WTC11 (cell line): ENCODE measurements at places on chromosomes 16 and 17. TPM values are rescaled to one million over a fixed set of nuclear protein-coding genes. Genes with fewer than 3 reads are reported as not detected.

The G6PC1 gene
- 0.37 TPM in 1 of 3 replicates, not detected in the others for total RNA-seq

- DNase-seq: no peak
Observed at GRCh38 chr16:781346-782010, 6.7 kb downstream of the RPUSD1 start.

DNA sequence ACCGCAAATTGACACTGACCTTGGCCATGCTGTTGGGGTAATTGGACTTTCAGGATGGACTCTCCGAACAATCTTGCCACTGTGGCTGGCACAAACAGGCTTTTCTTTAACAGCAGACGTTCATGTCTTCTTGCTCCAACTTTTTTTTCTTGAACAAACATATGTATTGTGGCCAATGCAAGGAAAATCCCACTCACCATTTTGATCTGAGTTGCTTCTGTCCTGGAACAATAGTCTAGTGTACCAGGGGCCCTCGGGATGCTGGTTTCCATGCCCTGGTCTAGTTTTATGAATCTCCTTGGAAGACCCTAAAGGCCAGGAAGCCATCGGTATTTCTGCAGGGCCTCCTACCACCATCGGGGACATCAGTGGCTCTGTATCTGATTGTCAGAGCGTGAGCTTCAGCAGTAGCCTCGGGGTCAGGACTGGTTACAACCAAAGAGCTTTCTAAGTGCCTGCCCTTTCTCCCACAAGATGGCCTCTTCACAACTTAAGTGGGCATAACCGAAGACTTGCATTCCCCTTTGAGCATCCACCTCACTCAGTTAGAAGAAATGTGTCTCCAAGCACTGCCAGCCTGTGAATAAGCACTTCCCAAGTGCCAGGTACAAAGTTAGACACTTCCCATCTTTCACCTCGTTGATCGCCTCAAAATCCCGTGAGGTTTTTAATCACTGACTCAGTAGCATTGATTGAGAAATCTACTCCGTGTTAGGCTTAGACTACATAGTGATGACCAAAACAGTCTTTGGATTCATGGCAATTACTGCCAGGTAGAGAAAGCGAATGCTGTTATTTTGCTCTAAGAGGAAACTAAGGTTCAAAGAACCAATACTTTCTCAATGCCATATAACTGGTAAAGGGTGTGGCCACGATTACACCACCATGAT is 87.0 kb upstream of the TBX2 start:
- no peak for DNase-seq

DNA sequence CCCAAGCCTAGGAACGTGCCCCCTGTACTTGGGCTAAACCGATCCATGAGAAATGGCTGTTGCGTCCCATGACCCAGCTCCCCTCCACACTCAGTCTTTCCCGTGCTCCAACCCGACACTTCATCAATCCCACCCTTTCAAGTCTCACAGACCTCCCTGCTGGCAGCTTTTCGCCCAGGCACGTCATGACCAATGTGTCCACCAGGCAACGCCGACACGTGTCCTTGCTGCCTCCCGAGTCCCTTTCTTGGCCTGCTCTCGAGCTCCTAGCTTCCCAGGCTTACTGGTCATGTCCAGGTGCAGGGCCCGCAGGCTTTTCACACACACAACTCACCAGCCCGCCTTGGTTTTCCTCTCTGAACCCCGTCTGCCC is 12.2 kb downstream of the MNT start:
- no peak for DNase-seq

- DNase-seq: no peak
Observed at GRCh38 chr17:81035521-81036196, 708 bp downstream of the BAIAP2 start.

- DNase-seq: no peak
Observed at GRCh38 chr17:3890082-3890877, 2.6 kb downstream of the CAMKK1 start.
